ENCODE measurements at places on chromosomes 16 and 17.
A peak's percentile ranks its signal among the peaks of the same experiment; 100 is the strongest.

- DNase-seq, result peak; percentile 68
These were observed 32.0 kb downstream of the SCPEP1 start for GRCh38 chr17:57009737-57010445.

- no peak for DNase-seq
These were observed 117.4 kb downstream of the HIC1 start for GRCh38 chr17:2172077-2172851.

DNA sequence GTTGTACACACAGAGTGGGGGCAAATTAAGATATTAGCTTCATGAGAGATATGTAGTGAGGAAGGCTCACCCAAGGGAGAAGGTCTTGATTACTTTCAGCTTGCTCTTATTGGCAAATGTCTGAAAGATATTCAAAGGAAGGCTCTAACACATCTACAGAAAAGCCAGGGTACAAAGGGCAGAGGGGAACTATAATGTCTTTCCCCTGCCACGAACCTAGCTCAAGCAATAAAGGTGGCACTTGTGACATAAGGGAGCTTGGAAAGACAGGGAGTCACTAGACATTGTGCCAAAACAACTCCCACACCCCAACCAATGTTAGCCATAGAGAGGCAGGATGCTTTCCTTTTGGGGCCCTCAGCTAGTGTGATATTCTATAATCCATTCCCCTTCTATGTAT, 52.2 kb upstream of the SOX9 start:
- DNase-seq, result no peak

- DNase-seq, result no peak
These were observed 13.6 kb downstream of the ATPAF2 start for GRCh38 chr17:18025241-18025944.

DNA sequence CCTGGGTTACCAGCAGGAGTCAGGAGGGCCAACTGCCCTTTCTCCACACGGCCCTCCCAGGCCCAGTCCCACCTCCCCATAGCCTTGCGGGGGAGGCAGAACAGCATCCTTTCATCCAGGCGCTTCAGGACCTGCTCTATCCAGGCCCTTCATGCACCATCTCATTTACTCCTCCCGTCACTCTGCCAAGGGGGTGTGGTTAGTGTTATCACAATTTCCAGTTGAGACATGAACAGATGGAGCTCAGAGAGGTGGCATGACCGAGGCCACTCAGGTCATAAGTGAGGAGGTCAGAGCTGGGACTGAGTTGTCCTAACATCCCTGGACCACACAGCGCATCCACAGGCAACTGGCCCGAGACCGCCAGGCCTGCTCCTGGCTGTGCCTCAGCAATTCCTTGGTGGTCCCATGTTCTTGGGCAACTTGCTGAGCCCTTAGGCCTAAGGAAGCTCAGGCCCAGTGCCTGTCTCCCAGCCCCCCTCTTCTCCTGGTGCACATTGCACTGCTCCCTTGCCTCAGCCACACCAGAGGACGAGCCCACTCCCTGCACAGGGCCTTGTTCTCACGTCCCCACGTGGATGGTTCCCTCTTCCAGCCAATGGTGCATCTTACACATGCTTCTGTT, 23.8 kb downstream of the C17orf100 start:
- DNase-seq, result peak; percentile 89

GRCh38 chr17:75073618-75074047, 14.1 kb upstream of the SLC16A5 start:
- DNase-seq, result no peak

DNA sequence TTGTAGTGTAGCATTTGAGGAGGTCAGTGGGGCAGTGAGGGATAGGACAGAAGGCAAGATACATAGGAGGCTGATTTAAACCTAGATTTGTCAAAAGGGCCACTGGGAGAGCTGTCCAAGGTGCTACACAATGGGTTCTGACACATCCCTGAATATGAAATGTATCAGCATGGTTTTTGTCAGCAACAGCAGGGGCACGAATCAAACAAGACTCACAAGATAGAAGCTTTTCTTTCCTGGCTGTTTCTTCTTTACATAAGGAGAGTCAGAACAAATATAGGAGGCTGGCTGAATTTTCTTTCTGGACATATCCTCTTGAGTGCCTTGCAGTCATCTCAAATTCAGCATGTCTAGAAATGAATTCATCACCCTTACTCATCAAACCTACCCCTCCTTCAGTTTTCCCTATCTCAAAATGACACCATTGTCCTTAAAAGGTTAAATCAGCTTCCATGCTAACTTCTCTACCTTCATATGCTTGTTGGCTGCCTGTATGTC, 130.5 kb downstream of the NPIPB5 start:
- DNase-seq, result peak; percentile 45

DNA sequence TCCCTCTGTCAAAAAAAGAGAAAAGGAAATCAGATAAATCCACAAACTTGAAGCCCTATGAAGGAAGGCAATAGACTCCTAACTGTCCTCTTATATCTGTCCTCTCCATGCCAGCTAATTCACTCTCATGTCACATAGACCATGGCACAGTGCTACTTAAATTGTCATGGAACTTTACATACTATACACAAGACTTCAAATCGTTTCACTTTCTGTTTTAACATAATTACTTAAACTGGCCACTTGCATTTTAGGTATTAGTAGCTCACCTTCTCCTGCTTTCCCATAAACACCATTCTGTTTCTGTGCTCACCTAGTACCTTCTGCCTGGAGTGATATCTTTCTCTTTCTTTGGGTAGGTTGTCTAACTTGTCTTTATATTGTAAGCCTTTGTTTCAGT, 816.7 kb upstream of the KIF2B start:
- DNase-seq, result no peak

- no peak for DNase-seq
These were observed 70.2 kb downstream of the PARN start for GRCh38 chr16:14559809-14560241.

GRCh38 chr17:36784633-36785032, 152.6 kb upstream of the LHX1 start:
- DNase-seq, result no peak

DNA sequence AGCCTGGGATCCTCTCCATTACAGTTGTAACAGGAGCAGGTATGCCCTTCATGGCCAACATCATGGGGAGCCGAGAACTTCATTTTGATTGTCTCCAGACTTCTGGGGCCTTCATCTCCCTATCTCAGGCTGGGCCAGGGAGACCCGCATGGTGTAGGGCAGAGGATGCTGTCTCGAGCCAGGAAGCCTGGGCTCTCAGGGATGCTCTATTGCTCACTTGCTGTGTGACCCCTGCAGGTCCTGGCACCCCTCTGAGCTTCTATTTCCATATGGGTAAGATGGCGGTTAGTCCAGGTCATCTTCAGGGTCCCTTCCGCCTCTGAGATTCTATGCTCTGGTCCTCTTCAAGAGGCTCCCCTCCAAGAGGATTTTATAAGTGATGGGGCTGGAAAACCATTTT, 20.6 kb upstream of the RNF135 start:
- DNase-seq, result no peak

DNA sequence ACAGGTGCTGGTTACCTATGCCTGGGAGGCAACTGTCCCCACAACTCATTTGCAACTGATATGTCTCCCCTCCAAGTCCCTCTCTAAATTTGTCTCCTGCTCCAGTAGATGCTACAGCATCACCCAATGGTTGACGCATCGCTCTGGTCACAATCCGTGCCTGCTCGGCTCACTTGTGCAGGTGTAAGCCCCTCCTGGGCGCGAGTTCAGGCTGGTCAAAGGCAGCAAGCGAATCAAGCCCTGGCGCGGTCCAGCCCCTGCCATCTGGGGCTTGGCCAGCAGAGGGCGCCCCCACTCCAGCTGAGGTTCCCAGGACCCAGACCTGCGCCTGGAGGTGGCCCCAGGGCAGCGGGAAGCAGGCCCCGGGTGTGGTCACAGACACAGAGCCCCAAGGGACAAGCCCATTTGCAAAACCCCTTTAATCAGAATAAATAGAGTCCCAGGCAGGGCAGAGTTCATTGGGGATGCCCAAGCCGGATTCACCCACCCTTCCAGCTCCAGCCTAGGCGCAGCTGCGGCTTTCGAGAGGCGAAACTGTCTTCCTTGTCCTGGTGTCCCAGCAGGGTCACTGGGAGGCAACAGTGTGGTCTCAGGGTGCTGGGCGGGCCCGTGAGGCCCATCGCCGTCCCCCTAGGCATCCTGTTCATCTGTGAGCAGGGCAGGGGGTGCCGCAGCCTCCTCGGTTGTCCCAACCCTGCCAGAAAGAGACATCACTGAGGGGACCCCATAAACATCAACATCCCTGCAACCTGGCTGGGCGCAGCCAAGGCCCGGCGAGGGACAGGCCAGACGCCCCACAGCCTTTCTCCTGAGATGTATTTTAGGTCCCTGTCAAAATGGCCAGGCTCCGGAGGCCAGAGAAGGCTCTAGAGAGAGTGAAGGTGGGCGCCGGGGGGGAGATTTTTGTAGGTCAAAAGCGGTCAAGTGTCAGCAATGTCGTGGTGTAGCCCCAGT, 15.8 kb downstream of the TMC6 start:
- DNase-seq, result peak; percentile 68

DNA sequence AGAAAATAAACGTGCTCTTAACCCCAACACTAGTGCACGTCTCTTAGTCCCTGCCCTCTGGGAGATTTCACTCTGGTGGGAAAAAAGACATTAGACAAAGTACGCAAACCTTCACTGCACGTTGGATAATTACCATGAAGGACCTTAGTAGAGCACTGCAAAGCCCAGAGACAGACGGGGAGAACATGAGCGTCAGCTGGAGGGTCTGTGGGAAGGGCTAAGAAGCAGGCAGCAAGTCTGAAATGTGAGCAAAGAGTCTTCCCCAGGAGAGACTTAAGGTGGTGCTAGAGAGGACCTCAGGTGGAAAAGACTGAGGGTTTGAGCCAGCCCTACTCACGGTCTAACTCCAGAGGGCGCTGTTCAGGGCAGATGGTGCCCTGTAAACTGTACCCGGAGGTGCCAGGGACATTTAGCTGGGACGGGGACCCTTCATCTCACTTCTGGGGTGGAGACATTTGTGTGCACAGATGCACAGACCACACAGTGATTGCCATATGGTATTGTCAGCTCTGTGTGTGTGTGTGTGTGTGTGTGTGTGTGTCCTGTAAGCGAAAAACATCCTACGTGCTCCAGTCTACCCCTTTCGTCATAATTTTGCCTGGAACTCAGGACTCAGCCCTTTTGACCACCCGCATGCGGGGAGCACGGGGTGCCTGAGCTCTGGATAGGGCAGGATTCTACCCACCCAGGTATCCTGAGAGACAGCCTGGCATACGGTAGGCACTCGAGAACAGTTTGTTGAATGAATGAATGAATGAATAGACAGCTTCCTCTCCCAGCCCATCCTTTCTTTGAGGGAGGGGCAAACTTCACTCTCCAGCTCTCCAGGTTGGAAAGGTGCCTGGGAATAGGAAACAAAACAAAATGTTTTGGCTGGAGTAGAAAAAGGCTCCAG, 10.1 kb upstream of the STAC2 start:
- peak; percentile 81 for DNase-seq

GRCh38 chr16:81427219-81427618, 17.4 kb upstream of the CMIP start:
- no peak for DNase-seq

- DNase-seq, result no peak
These were observed 417.2 kb upstream of the C16orf82 start for GRCh38 chr16:26649381-26650045.

- DNase-seq, result peak; percentile 47
These were observed 12.4 kb downstream of the SLC47A2 start for GRCh38 chr17:19703828-19704613.

DNA sequence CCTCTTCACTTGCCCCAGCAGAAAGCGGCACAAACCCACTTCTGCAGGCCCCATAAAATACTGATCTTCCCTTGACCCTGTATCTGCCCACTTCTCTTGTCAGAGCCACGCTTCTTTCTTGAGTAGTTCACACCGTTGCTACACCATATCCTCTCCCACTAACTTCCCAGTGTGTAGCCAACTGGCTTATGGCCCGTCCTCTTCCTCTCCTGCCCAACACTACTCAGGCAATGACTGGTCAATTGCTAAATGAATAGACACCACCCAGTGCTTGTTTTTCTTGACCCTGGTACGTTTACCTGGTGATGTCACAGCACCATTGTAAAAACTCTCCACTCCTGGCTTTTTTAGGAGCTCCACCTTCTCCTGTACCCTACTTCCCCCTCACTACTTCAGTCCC, 86.9 kb downstream of the NDEL1 start:
- no peak for DNase-seq

- DNase-seq, result no peak
These were observed 324 bp upstream of the HCRT start for GRCh38 chr17:42185621-42185930.

- DNase-seq, result no peak
These were observed 170.6 kb downstream of the GSG1L start for GRCh38 chr16:27892879-27893278.

GRCh38 chr16:30561089-30561816, 3.1 kb upstream of the ZNF764 start:
- DNase-seq, result peak; percentile 29

GRCh38 chr17:77451245-77451893, 310.6 kb downstream of the SEC14L1 start:
- DNase-seq, result peak; percentile 39

DNA sequence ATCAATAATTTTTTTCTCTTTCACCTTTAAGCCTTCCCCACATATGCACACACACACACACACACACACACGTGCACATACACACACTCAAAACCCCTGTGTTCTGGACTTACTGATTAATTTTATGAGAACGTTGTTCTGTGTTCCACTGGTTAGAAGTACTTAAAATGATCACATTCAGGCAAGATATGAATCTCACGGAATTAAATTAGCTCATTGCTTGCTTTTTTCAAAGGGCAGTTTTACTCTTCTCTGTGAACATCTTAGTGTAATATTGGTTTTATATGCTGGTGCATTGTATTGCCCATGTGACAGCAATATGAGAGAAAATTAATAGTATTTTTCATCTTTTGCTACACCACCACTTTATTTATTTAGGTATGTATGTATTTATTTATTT, 377.3 kb upstream of the RBFOX1 start:
- DNase-seq, result no peak

- DNase-seq, result no peak
These were observed 19.0 kb downstream of the CENPX start for GRCh38 chr17:82003411-82004381.

GRCh38 chr16:19858340-19859018, 26.2 kb downstream of the GPRC5B start:
- no peak for DNase-seq

DNA sequence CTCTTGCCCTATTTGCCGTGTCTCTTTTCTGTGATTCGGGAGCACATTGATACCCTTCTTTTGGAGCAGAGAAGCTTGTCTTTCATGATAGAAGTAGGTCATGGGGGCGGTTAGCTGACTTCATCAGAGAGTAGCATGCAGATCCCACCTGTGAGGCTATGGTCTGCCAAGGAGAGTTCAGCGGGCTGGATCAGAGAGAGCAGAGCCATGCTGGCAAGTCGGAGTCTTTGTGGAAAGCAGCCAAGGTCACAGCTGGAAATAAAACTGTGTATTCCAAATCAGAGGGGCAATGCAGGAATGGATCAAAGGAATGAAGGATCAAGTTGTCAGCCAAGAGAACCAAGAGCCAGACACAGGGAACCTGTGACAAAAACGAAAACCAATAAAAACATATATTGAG, 595.9 kb downstream of the WWOX start:
- no peak for DNase-seq

GRCh38 chr17:539766-540165, 174.9 kb downstream of the VPS53 start:
- DNase-seq, result peak; percentile 35

- DNase-seq, result no peak
These were observed 8.8 kb downstream of the TBX2 start for GRCh38 chr17:61408151-61409041.
